ENCODE measurements at places on chromosomes 6 and 20.

DNA sequence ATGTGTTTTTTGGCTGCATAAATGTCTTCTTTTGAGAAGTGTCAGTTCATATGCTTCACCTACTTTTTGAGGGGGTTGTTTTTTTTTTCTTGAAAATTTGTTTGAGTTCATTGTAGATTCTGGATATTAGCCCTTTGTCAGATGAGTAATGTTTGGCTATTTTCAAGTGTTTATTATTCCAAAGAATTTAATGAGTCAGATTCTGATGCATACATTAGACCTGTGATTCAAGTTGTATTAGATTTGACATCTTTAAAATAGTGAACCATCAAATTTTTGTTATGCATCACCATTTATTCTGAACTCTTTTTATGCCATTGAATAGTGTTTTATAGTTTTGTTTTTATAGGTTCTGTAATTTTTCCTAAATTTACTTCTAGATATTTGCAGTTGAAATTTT lies 319.3 kb downstream of the PKHD1 start:
- DNase-seq = no peak

- DNase-seq = no peak
These were observed 739 bp downstream of the B3GAT2 start for GRCh38 chr6:70956191-70956450.

DNA sequence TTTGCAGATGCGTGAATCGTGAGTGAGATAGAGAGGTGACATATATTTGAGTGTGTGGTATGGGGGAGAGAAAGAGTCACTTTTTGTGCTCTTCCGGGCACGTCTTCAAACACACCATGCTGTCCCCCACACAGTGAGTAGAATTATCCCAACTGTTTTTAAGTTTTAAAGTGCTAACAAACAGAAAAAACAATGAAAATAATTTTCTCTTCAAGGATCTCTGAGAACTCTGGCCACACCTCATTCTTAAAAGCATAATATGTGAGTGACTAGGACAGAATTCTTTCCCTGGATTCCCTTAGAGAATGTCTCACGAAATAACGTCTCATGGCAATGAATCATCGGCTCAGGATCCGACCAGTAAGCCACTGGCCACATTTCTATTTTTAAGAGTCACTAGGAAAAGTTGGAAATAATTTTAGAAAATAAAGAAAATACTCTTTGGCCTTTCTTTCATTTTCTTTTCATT lies 235.7 kb upstream of the ZNF217 start:
- no peak for DNase-seq

- DNase-seq = no peak
These were observed 154.1 kb downstream of the MTFR2 start for GRCh38 chr6:136095986-136096385.

DNA sequence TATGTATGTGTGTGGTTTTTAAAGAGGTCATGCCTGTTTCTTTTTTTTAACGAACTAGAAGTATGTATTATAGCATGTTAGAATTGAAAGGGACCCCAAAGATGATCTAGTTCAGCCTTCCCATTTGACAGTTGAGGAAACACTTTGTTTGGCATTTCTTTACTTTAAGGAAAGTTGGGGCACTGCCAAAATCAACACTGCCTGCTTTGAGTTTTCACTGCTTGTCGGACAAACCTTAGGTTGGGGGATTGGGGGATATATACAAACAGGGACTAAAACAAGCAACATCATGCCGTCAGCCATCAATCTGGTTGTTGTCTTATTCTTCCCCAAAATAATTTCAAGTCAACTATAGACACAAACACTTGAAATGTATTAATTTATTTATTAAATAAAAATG lies 14.1 kb upstream of the CALHM6 start:
- DNase-seq = no peak

DNA sequence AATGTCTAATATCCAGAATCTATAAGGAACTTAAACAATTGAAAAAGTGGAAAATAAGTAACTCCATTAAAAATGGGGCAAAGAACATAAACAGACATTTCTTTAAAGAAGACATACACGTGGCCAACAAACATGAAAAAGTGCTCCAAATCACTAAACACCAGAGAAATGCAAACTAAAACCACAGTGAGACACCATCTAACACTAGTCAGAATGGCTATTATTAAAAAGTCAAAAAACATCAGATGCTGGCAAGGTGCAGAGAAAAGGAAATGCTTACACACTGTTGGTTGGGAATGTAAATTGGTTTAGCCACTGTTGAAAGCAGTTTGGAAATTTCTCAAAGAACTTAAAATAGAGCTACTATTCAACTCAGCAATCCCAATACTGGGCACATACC lies 169.2 kb upstream of the MANEA start:
- DNase-seq = no peak

GRCh38 chr20:61929971-61930666 lies 135.6 kb downstream of the TAF4 start:
- no peak for DNase-seq

DNA sequence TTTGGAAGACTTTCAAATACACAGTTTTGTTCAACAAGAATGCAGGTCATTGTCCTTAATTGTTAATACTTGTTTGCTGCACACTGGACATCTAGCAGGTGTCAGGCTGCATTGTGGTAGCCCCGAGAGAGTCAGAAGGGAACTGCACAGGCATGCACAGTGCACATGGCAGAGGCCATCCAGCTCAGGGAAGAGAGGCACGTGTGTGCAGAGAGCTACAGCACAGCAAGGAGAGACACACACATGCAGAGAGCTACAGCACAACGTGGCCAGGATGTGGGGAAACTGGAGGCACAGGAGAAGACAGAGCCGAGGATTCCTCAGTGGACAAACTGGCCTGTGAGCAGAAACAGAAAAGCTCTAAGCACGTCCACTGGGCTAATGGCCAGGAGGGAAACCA lies 272.0 kb downstream of the SMOC2 start:
- DNase-seq = no peak

- no peak for DNase-seq
These were observed 184.0 kb downstream of the FNDC1 start for GRCh38 chr6:159353193-159353592.

GRCh38 chr6:3001773-3002293 lies 2.1 kb downstream of the NQO2 start:
- no peak for DNase-seq

- DNase-seq = no peak
These were observed 636.6 kb upstream of the MMS22L start for GRCh38 chr6:97919631-97920030.

GRCh38 chr6:52155791-52156576 lies 30.2 kb upstream of the IL17A start:
- no peak for DNase-seq

GRCh38 chr6:30885999-30886896 lies 1.9 kb downstream of the DDR1 start:
- peak; percentile 68 for DNase-seq

GRCh38 chr6:80249897-80250296 lies 143.4 kb downstream of the BCKDHB start:
- DNase-seq = no peak

- DNase-seq = no peak
These were observed 100.2 kb downstream of the CEBPB start for GRCh38 chr20:50290808-50291207.

DNA sequence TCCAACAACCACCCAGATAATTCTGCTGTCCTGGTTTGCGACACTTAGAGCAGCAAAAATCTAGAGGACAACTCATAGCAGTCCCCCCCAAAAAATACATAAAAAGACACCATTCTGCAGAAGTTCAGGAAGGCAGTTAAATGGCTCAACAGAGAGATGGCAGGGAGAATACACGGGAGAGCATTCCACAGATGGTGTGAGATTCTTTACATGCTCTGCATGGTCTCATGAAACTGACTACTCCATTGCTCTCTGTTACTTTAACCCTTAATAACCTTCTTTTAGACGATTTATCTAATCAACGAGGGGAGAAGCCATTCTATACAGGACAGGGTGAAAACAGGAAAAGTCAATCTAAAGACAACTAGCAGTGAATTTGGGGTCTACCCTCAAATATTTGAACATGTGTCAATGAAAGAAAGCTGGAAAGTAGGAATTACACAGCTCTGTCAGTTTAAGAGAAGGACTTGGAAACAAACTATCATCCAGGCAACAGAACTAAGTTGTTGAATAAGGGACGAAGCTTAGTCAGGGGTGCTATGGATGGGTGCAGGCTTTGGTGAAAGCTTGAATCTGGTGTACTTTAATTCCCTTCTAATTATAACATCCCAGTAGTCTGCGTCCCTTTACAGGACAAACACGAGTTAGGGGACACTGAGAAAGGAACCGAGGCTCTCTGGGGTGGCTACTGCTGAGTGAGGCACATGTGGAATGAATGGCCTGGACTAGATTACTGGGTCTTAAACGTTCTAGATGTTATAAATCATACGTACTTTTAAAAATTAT lies 5.1 kb downstream of the PERP start:
- no peak for DNase-seq

GRCh38 chr6:169961772-169962561 lies 210.5 kb downstream of the ERMARD start:
- DNase-seq = no peak

- no peak for DNase-seq
These were observed 770 bp downstream of the KIF3B start for GRCh38 chr20:32278199-32278643.
